ENCODE measurements at places on chromosomes 6 and 20. TPM values are rescaled to one million over a fixed set of nuclear protein-coding genes. Genes with fewer than 3 reads are reported as not detected.
A peak's percentile ranks its signal among the peaks of the same experiment; 100 is the strongest.

ARMH2 gene
- 0.40 TPM for total RNA-seq

IFT52 gene
- total RNA-seq: 14.2 TPM

PPDPF gene
- total RNA-seq: 193 TPM

PLN gene
- not detected for total RNA-seq

OR2H1 gene
- total RNA-seq: not detected

SLC22A16 gene
- total RNA-seq: not detected

DTNBP1 gene
- total RNA-seq: 14.6 TPM

TRAPPC3L gene
- total RNA-seq: not detected

GRCh38 chr6:22612236-22612635 is 42.9 kb downstream of the HDGFL1 start:
- H3K27ac ChIP-seq: no peak overlapping the region
- no peak overlapping the region for H3K4me3 ChIP-seq
- no peaks in the 10 kb centered on the region for H3K27me3 ChIP-seq
- no peak for DNase-seq

DNA sequence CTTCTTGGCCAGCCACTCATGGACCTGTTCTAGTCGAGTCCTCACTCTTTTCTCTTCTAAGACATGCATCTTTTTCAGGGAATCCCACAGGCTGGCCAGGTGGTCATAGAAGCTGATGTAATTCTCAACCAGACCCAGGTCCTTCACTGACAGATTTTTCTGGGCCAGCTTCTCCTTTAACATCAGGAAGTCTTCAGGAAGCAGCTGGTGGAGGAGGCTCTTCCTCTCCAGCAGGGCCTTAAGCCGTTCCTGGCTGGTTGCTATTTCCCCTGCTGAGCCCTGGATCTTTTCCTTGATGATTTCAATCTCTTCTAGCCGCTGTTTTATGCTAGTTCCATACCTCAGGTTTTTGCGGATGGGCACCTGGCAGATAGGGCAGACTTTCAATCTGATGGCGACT is 28.6 kb downstream of the DDX27 start:
- H3K4me1 ChIP-seq: no peaks in the 10 kb centered on the region
- peak overlapping the region; percentile 72 for H3K27ac ChIP-seq
- no peaks in the 10 kb centered on the region for H3K27me3 ChIP-seq
- no peak for DNase-seq
- H3K36me3 ChIP-seq: peaks cover 44% of the 10 kb centered on the region

GRCh38 chr6:16162003-16162402 is 33.1 kb downstream of the MYLIP start:
- H3K27me3 ChIP-seq: peaks cover 7% of the 10 kb centered on the region
- peaks cover 4% of the 10 kb centered on the region for H3K36me3 ChIP-seq
- peaks cover 30% of the 10 kb centered on the region for H3K4me1 ChIP-seq
- no peak overlapping the region for H3K4me3 ChIP-seq
- no peak overlapping the region for H3K27ac ChIP-seq

GRCh38 chr20:46057856-46058598 is 29.0 kb downstream of the SLC12A5 start:
- no peak overlapping the region for H3K4me3 ChIP-seq
- DNase-seq: peak; percentile 33
- peaks cover 32% of the 10 kb centered on the region for H3K36me3 ChIP-seq
- H3K27ac ChIP-seq: no peak overlapping the region
- peaks cover 50% of the 10 kb centered on the region for H3K4me1 ChIP-seq
- H3K27me3 ChIP-seq: peaks cover 34% of the 10 kb centered on the region

- peaks cover 3% of the 10 kb centered on the region for H3K27me3 ChIP-seq
- no peaks in the 10 kb centered on the region for H3K4me1 ChIP-seq
- DNase-seq: no peak
- no peak overlapping the region for H3K4me3 ChIP-seq
- H3K27ac ChIP-seq: no peak overlapping the region
Measured at GRCh38 chr6:153162172-153162571, 31.1 kb upstream of the RGS17 start.

- peaks cover 58% of the 10 kb centered on the region for H3K4me1 ChIP-seq
- no peak for DNase-seq
- peaks cover 7% of the 10 kb centered on the region for H3K36me3 ChIP-seq
- H3K4me3 ChIP-seq: no peak overlapping the region
- H3K27me3 ChIP-seq: no peaks in the 10 kb centered on the region
Measured at GRCh38 chr6:37488476-37488875, 11.2 kb downstream of the CCDC167 start.

DNA sequence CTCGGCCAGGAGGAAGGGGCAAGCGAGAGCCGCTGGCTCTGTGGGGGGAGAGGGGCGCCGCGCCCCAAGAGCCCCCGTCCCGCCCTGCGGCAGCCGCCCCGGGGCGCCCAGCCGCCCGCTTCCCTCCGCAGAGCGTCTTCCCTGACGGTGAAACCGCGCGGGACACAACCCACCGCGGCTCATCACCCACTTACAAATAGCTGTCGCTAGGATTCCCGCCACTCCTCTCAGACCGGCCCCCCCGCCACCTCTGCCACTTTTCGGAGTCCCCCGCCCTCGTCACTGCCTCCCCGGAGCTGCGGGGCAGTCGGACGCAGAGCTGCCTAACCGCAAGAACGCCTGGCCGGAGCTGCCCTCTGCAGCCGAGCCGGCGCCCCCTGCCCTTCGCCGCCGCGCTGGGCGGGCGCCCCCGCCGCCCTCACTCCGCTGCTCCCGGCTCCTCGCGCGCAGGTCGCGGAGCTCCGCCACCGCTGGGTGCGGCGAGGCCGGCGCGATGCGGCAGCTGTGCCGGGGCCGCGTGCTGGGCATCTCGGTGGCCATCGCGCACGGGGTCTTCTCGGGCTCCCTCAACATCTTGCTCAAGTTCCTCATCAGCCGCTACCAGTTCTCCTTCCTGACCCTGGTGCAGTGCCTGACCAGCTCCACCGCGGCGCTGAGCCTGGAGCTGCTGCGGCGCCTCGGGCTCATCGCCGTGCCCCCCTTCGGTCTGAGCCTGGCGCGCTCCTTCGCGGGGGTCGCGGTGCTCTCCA is at the start of gene SLC35D3:
Gene SLC35D3 (plus strand): TSS at position 366 of the 749 bp plus-strand sequence. CDS start 128 bp downstream, at position 494.
- peaks cover 47% of the 10 kb centered on the region for H3K27me3 ChIP-seq
- DNase-seq: peak; percentile 18
- no peaks in the 10 kb centered on the region for H3K36me3 ChIP-seq
- peak within 1 kb of the TSS; percentile 72 for H3K4me3 ChIP-seq
- H3K27ac ChIP-seq: no peak within 1 kb of the TSS

DNA sequence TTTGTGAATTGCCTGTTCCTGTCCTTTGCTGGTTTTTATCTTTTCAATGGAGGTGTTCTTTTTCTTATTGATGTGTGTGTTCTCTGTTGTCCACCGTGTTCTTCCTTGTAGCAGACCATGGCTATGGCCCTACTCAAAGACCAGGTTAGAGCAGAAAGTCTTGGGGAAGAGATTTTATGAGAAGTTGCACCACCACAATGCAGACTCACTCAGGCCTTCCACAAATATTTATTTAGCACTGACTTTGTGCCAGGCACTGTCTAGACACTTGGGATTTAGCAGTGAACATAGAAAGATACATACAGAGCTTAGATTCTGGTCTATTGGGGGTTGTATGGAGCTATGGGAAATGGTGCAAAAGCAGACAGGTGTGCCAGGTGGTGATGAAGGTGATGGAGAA is 98.8 kb downstream of the DTD1 start:
- no peak overlapping the region for H3K27ac ChIP-seq
- H3K36me3 ChIP-seq: peaks cover 2% of the 10 kb centered on the region
- DNase-seq: no peak
- H3K27me3 ChIP-seq: no peaks in the 10 kb centered on the region
- no peaks in the 10 kb centered on the region for H3K4me1 ChIP-seq
- no peak overlapping the region for H3K4me3 ChIP-seq

DNA sequence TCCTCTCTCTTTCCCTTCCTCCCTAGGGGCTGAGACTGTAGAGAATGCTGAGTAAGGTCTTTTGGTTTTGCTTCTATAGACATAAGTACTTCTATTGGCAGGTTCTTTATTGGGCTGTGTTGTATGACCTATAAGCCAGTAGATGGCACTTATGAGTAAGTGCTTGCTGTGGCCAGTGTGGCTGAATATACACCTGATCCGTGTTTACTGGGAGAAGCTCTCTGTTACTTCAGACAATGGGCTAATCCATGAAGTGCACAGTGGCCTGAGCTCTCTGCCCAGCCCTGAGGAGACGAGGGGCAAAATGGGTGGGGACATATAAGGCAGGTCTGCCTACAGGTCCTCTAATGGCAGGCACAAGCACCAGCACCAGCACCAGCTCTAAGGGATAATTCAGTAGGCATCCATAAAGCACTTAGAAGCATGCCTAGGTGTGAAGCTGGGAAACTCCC is 610.3 kb downstream of the RNF144B start:
- no peaks in the 10 kb centered on the region for H3K4me1 ChIP-seq
- H3K27ac ChIP-seq: no peak overlapping the region
- no peak for DNase-seq
- no peaks in the 10 kb centered on the region for H3K27me3 ChIP-seq
- H3K36me3 ChIP-seq: no peaks in the 10 kb centered on the region
- no peak overlapping the region for H3K4me3 ChIP-seq

All from activated CD8-positive, alpha-beta T cell treated with anti-CD3 and anti-CD28 coated beads for 36 hours (primary cell).